Activated gamma-delta T cell treated with anti-CD3 and anti-CD28 coated beads, Interleukin-2, amount 50 U/mL, for 16 hours (primary cell): ENCODE measurements at places on chromosomes 1 and 21.

GRCh38 chr1:241413386-241413785, 56.4 kb upstream of the RGS7 start:
- DNase-seq, result no peak

DNA sequence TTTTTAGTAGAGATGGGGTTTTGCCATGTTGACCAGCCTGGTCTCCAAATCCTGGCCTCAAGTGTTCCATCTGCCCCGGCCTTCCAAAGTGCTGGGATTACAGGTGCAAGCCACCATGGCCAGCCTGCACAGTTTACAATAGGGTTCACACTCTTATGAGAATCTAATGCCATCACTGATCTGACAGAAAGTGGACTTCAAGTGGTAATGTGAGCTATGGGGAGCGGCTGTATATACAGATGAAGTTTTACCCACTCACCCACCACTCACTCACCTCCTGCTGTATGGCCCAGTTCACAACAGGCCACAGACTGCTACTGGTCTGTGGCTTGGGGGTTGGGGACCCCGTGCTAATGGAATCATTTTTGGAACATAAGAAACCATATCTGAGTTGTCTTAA, 58.4 kb upstream of the RNPC3 start:
- no peak for DNase-seq

DNA sequence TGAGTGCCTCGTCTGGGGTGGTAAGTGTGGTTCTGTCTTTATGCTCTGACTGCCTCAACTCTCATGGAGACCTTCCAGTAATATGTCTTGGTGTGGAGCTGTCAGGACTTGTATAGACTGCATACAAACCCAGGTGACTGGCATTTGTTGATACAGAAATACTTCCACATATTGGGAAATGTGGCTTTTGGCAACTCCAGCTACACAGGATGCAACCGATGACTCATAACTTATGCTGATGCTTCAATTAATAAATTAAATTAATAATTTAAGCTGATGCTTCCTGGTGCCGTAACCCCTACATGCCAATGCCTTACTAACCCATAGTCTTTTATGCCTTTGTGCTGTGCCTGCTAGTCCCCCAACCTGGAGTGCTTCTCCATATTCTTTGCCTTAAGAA, 72.3 kb upstream of the ARTN start:
- DNase-seq, result no peak

GRCh38 chr1:228742281-228742860, 7.1 kb downstream of the RHOU start:
- DNase-seq, result no peak

- no peak for DNase-seq
Observed at GRCh38 chr1:228490120-228491078, 3.2 kb downstream of the RNF187 start.

DNA sequence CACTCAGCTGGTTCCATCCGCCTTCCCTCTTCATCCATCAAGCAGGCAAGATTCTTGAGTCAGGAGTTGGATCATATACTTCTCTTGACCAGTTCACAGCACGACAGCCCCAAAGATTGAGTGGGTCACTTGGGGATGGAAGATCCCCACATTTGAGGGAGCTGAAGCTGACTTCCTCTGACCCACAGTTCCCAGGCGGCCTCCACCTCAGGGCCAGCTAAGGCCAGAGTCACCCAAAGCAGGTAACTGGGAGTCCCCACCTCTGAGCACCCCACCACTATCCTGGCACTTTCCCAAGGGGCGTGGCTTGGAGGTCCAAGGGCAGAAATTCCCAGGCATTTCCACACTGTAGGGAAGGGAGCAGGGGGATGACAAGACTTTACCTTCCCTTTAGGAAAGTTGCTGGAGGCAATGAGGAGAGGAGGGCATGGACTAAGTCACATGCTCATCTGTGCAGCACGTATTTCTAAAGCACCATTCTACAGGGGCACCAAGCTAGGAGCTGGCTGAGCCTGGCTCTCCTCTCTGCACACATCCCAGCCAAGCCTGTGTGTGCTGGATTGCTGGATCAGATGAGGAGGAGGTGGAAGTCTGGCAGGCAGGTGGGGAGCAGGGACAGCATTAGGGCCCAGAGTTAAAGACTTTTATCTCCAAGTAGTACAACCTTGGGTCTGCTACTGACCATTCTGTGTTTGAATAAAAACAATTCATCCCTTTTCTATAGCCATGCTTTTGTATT, 1.3 kb upstream of the RD3 start:
- no peak for DNase-seq

DNA sequence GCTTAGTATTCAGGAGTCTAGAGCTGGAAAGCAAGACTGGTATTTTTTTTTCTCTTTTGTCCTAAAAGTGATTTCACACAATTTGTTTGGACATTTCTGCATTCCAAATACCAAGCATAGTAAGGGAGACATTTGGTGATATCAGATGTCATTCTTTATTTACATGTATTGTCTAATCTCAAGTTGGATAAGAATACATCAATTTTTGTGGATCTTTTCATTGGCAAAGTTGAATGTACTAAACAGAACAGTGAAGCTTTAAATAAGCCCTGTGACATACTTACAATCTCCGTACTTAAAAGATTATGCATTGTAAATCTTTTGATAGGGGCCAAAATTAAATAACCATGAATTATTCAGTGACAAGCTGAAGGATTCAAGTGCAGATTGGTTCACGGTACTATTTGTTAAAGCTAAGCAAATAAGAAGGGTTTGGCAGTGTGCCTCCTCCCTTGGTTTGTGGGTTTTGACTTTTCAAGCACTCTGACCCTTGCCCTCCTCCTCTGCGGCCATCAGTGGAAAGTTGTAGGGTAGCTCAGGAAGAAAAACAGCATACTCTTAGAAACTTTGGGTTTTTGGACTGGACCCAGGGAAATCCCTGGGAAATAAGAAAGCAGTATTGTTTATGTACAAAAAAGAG, 663.7 kb downstream of the ADGRL2 start:
- no peak for DNase-seq

GRCh38 chr1:88394958-88395357, 289.1 kb upstream of the PKN2 start:
- DNase-seq, result no peak

DNA sequence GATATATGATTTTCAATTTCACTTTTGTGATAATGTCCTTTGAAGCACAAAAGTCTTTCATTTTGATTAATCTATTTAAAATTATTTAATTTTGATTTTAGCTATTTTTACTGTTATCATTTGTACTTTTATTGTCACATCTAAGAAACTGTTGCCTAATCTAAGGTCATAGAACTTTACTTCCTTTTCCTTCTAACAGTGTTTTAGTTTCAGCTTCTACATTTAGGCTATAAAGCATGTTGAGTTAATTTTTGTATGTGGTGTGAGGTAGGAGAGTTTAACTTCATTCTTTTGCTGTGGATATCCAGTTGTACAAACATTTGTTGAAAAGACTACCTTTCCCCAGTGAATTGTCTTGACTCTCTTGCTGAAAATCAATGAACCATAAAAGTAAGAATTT, 204.5 kb downstream of the TM2D1 start:
- no peak for DNase-seq
